ENCODE measurements at places on chromosomes 1 and 21.

GRCh38 chr1:10415211-10415930 is 14.9 kb upstream of the CENPS start:
- no peak for DNase-seq

GRCh38 chr21:42306366-42307035 is 8.7 kb downstream of the TFF3 start:
- DNase-seq, result no peak

GRCh38 chr1:10634428-10635084 is 159.8 kb downstream of the PEX14 start:
- DNase-seq, result no peak

DNA sequence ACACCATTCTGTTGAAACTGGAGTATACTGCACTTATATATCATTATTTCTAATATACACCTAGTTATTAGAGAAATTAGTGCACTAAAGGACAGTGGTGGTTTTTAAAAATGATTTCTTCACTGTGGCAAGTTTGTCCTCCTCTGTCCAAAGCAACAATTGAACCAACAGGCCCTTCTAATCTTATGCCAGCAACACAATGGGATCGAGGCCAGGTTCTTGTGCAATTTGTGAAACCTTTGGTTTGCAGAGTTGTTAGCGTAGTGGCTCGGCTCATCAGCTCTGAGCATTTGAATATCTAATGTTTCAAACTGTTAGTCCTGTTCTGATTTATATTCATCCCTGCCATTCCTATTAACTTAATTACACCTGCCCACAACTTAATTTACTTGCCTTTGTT is 9.9 kb upstream of the LRRC39 start:
- peak; percentile 21 for DNase-seq

DNA sequence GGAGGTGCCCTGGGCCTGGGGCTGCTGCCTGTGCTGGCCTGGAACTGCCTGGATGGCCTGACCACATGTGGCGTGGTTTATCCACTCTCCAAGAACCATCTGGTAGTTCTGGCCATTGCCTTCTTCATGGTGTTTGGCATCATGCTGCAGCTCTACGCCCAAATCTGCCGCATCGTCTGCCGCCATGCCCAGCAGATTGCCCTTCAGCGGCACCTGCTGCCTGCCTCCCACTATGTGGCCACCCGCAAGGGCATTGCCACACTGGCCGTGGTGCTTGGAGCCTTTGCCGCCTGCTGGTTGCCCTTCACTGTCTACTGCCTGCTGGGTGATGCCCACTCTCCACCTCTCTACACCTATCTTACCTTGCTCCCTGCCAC is 1.8 kb downstream of the GPR3 start:
- no peak for DNase-seq

DNA sequence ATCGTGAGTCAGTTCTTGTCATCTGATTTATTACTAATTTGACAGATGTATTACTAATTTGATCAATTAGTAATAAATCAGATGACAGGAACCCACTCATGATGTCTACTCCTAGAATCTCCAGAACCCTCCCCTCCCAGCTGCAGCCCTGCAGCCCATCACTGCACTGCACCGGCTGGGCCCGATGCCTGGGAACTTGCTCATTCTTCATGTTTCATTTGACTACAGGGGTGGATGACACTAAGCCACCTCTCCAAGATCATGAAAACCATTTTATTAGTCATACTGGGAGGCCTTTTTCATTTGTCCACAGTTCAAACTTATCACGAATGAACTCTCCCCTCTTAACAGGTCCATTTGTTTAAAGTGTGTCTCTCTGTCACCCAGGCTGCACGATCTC is 41.0 kb downstream of the KCNH1 start:
- DNase-seq, result no peak

DNA sequence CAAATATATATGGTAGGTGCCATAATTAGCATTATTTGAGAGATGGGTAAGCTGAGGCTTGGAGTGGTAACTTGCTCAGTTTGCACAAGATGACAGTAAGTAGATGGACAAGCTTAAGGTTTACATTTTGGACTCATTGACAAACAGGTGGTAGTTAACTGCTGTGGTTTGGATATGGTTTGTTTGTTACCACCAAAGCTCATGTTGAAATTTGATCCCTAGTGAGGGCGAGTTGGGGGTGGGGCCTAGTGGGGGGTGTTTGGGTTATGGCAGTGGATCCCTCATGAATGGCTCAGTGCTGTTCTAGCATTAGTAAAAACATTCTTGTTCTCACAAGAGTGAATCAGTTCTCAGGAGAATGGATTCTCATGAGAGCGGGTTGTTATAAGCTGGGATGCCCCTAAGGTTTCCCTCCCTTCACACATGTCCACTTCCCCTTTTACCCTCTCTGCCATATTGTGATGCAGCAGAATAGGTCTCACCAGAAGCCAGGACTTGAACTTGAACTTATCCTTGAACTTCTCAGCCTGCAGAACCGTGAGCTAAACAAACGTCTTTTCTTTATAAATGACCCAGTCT is 6.6 kb upstream of the PRRX1 start:
- no peak for DNase-seq

- DNase-seq, result no peak
Observed at GRCh38 chr1:11531314-11531870, 52.4 kb downstream of the DISP3 start.

DNA sequence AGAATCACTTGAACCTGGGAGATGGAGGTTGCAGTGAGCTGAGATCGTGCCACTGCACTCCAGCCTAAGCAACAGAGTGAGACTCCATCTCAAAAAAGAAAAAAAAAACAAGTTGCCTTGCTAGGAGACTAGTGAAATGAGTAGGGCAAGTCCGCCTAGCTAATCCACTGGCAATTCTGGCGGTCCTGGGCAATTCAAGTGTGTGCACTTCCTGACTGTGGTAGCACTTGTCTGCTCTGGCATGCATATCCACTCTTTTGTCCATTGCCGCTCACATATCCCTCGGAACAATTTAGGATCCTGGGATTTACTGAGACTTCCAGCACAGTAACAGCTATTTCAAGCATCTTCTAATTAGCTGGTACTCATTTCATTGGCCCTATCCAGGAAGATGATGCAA is 426.3 kb upstream of the ADGRL2 start:
- no peak for DNase-seq

GRCh38 chr1:115113766-115114165 is 24.5 kb upstream of the TSPAN2 start:
- DNase-seq, result no peak

DNA sequence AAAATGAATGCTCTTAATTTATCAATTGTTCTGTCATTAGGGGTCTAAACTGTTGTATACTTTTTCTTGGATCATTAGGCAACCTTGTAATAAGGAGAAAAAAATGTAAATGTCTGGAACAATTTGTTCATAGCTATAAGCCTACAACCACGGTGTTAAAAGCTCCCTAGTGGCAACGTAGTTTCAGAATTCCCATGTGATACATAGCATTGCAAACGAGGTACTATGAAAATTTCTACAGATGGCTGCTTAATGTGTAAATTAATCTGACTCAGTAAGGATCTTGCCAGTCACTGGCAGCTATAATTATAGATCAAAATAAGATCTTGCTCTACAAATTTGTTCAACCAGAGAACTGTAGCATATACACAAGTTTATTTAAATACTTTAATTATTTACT is 304.1 kb upstream of the ADGRL4 start:
- DNase-seq, result no peak

DNA sequence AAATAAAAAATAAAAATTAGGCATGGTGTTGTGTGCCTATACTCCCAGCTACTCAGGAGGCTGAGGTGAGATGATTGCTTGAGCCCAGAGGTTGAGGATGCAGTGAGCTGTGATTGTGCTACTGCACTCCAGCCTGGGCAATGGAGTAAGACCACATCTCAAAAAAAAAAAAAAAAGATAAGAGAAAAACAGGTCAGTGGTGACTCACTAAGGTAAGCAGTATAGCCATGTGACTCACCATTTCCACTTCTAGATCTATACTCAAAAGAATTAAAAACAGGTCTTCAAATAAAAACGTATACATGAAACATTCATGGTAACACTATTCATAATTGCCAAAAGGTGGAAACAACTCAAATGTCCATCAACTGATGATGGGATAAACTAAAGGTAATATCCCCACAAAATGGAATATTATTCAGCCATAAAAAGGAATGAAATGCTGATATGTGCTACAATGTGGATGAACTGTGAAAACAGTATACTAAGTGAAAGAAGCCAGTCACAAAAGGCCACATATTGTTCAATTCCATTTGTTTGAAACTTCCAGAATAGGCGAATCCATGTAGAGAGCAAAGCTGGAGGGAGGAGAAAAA is 75.1 kb downstream of the ZNF281 start:
- no peak for DNase-seq

- no peak for DNase-seq
Observed at GRCh38 chr1:157646144-157646543, 48.3 kb upstream of the FCRL4 start.

GRCh38 chr1:228938537-228938901 is 203.2 kb downstream of the RHOU start:
- DNase-seq, result no peak

GRCh38 chr1:65319754-65320153 is 10.4 kb downstream of the DNAJC6 start:
- no peak for DNase-seq

- DNase-seq, result no peak
Observed at GRCh38 chr1:230641900-230642262, 400 bp upstream of the COG2 start.

DNA sequence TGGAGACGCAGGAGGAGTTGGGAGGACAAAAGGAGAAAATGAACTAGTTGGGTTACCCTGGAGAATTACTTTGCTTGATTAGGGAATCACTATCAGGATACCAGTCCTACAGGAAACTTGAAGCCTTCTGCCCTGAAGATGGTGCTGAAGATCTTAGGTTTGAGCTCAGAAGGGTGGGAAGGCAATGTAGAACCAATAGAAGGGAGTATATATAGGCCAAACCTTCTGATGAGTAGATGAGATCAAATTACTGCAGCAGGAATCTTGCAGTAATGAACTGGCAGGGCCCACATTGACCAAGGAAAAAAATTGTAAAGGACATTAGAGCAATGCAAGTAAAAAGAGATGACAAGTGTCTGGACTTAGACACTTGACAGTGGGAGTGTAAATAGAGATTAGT is 116.3 kb upstream of the CACYBP start:
- no peak for DNase-seq

DNA sequence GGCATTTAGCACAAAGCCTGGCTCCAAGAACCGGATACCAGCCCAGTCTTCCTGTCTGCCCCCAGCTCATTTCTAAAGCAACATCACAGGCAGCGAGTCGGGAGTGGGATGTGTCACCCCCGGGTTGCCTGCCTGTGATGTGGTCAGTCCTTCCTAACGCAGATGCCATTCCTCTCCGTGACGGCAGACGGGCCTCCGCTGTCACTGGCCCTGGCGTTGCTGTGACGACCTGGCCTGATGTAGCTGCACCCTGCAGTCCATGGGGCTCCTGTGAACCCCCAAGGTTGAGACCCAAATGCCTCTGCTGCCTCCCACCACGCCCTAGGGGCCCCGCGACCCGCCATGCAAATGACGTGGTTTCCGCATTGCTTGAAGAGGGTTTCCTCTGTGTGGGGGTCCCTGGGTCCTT is 12.3 kb downstream of the TNFRSF1B start:
- no peak for DNase-seq

DNA sequence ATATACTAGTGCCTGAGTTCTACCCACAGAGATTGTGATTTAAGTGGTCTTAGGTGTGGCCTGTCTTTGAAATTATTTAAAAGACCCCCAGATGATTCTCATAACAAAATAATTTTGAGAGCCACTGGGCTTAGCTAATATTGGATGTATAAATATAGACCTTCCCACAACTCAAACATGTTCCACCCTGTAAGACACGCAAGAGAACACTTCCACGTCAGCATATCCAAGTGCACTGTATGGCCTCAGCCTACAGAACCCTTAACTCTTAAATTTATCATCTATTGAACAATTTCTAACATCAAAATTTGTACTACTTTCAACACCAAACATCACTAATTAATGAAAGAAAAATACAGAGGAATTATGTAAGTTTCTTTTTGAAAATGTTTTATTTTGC is 2.5 kb downstream of the FAM177B start:
- DNase-seq, result no peak

DNA sequence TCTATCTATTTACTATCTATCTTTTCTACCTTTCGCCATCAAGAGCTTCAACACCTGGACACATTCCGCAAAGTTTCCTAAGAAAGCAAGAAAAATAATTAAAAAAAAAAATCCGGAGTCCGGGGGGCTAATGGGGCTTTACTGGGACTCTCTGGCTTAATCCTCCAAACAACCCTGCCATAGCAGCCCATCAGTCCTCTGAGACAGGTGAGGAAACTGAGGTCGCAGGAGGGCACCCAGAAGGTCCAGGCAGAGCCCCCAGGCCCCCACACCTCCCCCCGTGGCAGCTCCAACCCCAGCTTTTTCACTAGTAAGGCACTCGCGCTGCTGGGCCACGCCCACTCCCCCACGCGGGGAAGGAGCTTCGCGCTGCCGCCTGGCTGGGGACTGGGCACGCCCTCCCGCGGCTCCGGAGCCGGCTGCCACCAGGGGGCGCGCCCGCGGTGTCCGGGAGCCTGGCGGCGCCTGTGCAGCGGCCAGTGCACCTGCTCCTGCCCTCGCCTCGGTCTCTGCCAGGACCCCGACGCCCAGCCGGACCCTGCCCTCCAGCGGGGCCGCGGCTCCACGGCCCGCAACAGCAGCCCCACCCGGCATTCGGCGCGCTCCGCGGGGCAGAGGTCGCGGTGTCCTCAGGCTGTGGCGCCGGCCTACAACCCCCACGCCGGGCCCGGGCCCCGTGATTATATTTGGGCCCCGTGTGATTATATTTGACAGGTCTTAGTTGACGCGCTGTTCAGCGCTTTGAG is 54.1 kb upstream of the SAMD11 start:
- DNase-seq, result peak; percentile 42

DNA sequence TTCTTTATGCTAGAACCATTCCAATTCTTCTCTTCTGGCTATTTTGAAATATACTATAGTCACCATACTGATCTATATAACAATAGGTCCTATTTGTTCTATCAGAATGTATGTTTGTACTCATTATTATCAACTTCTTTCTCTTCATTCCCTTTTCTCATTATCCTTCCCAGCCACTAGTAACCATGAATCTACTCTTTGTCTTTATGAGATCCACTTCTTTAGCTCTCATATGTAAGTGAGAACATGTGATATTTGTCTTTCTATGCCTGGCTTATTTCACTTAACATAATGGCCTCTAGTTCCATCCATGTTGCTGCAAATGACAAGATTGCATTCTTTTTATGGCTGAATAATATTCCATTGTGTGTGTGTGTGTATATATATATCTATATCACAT is 31.7 kb upstream of the RC3H1 start:
- DNase-seq, result no peak

DNA sequence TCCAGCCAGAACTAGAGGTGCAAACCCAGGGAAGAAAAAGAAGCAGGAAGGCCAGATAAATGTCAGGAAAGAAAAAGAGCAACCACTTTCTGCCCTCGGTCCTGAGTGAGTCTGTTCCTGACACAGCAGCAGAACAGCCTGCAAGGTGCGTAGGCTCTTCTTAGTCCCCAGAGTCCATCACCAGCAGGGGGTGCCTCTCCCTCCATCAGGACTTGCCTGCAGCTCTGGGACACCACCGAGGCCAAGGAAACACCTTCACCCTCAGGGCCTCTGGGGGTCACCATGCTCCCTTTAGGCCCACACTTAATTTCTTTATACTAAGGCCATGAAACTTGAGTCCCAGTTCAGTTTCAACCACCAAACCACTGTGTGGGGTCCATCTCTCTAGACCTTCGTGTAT is 43.7 kb upstream of the NFASC start:
- peak; percentile 46 for DNase-seq

All from amygdala (tissue), 56 donors.